ENCODE measurements at places on chromosomes 3 and 15.

DNA sequence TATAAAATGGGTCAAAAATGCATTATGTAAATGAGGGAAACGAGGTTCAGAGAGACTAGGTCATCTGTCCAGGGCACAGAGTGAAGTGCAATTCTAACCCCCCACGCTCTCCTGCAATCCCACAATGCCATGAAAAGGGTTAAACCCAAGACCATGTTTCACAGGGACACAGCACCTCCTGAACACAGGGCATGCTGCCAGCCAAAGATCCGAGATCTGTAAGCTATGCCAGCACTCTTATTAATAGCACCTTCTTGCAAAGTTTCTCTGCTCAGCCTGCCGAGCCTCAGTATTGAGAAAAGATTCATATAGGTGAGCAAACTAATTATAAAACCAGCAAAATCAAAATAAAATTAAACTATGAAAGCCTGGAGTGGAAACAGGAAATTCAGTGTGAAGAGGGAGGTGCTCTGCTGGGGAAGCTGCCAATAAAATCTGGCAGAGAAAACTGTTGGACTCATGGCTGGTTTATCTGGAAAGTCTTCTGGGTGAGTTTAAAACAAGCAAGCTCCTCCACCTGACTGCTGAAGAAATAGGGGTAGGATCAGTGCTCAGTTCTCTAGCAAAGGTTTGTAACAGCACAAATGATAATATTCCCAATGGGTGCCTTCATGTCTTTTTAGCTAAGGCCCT is 50.3 kb downstream of the LRIG1 start:
- DNase-seq, result no peak

GRCh38 chr3:177314897-177315296 is 117.6 kb upstream of the TBL1XR1 start:
- DNase-seq, result no peak

DNA sequence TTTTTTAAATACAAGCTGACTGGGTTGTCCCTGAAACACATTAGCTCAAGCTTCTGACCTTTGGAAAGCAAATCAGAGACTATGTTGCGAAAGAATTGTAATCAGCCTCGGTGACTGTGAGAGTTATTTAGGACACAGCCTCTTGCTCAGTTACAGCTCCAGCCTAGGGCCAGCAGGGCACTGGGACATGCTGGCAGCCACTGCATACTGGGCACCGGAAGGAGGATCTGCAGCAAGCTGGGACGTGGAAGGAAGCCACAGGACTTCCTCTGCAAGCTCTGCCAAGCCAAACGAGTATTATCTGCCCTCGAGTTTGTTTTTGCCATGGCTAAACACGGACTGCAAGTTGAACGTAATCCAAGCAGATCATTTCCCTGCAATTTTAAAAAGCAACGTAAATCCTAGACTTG is 24.4 kb upstream of the COPG1 start:
- no peak for DNase-seq

- DNase-seq, result no peak
Measured at GRCh38 chr3:133870822-133871221, 24.9 kb downstream of the RAB6B start.

DNA sequence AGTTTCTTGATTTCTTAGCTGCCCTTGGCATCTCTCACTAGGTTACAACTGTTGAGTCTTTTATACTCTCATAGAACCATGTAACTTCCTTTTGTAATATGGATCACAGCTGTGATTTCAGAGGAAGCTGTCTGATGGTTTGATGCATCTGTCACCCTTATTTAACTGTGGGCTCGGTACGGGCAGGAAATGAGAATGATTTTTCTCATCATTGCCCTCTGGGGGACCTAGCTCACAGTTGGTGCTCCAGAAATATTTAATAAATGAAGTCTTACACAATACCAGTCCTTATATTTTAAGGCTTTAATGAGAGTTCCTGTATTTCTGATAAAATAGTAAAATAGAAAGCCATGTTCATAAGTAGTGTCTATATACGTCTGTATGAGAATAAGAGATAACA is 151.2 kb downstream of the EBLN2 start:
- DNase-seq, result no peak

GRCh38 chr15:65829130-65829764 is 37.2 kb upstream of the DENND4A start:
- no peak for DNase-seq

DNA sequence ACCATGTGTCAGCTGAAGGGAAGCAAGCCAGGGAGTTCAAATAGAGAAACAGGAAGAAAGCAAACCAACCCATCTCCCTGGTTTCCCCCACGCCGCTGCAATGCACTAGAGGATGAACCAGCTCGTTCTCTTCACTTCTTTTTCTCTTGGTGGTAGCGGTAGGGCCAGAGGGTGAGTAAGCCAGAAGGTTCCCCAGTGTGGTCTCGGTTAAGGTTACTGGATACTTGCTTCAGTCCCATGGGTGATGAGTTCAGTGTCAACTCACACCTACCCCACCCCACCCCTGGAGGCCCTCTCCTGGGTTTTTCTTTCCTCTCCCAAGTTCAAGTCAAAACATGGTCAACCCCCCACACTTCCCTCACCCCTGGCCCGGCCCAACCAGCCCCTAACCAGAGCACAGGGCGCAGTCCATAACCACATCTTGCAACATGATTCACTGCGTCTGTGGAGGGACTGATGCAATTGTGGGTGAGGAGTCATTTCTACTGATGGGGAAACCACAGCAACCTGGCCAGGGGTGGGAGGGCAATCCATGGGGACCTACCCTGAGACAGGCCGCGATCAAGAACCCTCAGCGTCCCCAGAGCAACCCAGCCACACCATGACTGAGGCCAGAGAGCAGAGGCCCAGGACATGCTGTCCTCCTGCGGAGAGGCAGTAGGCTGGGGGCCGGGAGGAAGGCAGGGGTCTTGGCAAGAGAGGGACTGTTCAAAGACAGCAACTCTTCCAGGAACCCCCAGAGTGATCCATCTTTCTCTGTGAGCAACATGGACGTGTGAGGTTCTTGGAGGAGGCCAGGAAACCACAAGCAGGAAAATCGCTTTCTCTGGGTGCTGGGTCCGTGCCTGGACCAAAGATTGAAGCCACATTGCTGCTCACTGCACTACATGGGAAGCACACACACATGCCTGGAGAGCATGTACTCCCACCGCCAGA is 276.6 kb downstream of the UACA start:
- DNase-seq, result peak; percentile 29

DNA sequence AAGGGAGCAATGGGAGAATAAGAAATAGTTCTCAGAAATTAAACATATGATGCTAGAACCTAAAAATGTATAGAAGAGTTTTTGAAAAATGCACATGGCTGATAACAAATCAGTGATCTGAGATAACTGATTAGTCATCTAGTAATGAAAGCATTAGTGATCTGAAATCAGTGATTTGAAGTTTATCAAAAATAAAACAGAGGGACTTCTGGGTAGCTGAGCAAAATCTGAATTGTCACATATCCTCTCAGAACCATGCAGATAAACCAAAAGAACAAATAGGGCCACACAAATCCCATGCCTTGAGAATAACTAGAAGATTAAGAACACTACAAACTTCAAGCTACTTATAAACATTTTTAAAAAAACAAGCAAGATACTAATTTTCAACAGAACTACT is 71.5 kb downstream of the MCF2L2 start:
- DNase-seq, result no peak

- no peak for DNase-seq
Measured at GRCh38 chr3:31230425-31231223, 302.1 kb upstream of the STT3B start.

GRCh38 chr3:50195501-50196252 is 4.3 kb downstream of the GNAT1 start:
- DNase-seq, result no peak

DNA sequence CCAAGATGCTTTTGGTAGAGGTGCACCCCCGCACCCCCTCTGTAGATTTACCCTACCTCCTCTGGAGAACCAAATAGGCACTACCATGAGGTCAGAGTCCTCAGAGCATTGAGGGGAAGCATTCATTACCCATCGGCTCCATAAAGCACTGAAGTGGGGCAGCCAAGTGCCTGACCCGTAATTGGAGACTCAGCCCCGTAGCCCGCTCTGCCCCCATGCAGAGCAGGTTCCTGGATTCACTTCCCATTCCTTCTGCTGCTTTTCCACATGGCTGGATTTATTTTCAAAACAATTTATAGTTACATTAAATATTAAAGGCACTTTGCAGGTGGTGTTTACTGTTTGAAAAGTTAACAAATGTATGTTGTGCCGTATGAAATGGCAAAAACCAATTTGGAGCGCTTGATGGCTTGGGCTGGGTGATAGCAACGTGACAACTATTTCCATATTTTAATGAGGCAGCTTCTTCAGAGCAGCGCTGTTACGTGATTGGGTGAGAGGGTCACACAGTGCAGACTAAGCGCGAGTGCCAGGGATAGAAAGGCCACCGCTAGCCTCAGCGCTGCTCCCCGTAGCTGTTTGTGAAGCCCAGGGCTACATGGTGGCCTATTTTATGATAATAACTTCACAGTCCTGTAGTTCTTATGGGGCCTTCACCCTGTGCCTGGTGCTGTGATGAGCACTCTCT is 373.8 kb upstream of the PROK2 start:
- no peak for DNase-seq

DNA sequence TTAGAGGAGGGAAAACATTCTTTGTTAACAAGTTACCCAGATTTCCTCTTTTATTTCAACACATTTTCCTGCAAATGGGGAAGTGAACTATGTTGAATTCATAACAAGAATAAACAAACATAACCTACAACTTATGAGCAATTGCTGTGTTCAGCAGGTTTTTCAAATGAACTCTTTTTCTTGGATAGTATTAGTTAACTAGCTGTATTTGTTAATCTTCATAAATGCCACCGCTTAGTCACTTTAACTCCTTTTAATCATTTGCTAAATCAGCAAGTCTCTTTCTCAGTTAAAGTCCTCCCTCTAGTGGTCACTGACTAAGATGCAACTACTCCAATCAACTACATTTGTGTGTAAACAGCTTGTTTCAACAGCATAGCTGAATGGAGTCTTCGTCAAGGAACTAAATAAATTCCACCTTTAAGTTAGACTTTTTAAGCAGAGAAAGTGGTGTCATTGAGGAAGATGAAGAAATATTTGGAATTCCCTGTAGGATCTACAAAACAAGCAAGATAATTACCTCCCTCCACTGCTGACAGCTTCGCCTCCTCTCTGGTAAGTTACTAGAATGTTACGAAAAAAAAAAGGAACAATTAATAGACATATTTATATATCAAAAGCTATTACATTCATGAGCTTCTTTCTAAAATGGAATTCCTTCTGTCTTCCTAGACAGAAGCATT is 1122.0 kb downstream of the ROBO1 start:
- no peak for DNase-seq

- no peak for DNase-seq
Measured at GRCh38 chr3:52896613-52897012, 735 bp downstream of the STIMATE start.

- no peak for DNase-seq
Measured at GRCh38 chr3:18469775-18470174, 44.6 kb upstream of the SATB1 start.

- peak; percentile 68 for DNase-seq
Measured at GRCh38 chr3:56593455-56594158, 36.6 kb downstream of the CCDC66 start.

DNA sequence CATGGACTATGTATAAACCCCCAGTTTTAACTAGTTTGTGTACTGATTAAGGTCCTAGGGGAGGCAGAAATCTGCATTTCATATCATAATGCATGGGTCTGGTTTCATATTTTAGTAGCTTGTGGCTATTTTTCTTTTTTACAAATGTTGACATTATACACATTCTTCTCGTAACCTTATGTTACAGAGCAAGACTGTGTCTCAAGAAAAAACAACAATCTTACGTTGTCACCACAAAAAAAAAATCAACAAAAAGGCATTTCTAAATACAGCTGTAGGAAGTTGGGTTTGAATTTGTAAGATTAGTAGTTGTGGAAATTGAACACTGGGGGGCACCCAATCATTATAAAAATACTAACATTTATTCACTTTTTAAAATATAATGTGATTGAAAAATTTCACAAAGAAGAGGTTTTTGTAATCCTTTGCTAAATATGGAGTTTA is 17.9 kb downstream of the SERP1 start:
- DNase-seq, result no peak

GRCh38 chr3:161082063-161082462 is 23.1 kb downstream of the B3GALNT1 start:
- DNase-seq, result no peak
